ENCODE measurements at places on chromosomes 2 and 18. TPM values are rescaled to one million over a fixed set of nuclear protein-coding genes. Genes with fewer than 3 reads are reported as not detected.

DNA sequence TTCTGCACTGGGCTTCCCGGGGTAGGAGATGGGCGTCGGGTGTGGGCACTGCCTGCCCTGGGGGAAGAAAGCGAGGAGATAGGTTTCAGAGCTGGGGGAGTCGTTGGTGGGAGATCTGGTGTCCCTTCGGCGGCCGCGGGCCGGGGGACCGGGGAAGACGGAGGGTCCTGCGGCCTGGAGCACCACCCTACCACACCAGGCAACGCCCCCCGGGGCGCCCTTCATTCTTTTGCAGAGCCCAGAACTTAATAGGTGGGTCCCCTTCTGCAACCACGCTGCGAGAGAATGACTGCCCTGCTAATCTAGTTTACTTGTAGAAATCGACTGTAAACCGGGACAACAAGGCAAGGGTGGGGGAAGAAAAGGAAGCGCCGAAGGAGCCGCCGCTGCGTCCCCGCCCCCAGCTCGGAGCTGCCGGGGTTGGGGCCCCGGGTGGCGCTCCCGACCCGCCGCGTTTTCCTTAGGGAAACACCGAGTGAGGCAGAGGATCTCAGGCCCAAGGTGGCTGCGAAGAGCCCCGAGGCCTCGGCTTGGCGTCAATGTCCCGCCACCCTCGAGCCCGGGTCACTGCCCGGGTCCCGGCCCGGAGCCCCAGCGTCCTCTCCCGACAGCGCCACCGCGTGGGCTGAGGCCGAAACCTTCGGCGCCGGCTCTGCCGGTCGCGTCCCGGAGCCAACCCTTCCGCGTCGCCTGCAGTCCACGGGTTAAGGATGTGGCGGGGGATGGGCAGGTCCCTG lies 5.4 kb upstream of the SATB2 start:
- H3K4me3 ChIP-seq: peak overlapping the region; percentile 85
- H3K36me3 ChIP-seq: no peaks in the 10 kb centered on the region
- H3K27me3 ChIP-seq: peaks cover 44% of the 10 kb centered on the region
- peaks cover 11% of the 10 kb centered on the region for H3K4me1 ChIP-seq

Gene VWC2L
- 0.15 TPM for total RNA-seq

Gene TMEM178A
- total RNA-seq: 12.5 TPM

Gene ERCC3
- total RNA-seq: 54.0 TPM

DNA sequence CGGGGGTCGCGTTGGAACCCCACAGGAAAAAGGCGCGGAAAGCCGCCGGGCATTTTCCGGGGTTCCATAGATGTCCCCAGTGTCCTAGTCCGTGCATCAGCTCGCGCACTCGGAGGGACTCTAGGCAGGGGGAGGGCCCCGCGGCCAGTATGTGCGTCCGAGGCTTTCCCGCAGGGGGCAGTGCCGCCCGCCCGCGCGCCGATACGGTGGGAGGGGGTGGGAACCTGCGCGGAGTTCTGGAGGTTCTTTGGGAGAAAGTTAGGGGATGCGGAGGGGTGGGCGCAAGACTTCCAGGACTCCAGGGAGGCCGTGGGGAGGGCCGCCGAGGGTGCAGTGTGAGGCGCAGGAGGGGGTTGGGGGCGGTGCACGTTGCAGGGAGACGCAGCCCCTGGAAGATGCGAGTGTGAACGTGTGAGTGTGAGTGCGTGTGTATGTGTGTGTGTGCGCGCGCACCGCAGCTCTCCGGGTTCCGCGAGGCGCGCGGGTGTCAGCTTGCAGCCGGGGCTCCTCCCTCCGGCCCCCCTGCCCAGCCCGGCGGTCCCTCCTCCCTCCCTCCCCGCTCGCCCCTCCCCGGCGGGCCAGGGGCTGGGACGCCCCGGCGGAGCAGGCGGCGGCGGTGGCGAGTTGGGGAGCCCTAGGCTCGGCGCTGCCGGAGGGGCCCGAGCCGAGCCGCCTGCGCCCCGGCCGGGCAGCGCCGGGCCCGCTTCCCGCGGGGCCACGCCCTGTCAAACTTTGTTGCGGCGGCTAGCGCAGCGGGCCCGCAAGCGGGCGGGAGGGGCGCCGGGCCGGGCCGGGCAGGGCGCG lies at the start of gene TCF7L1:
TSS of gene TCF7L1 (plus strand) at position 559 of the 804 bp plus-strand sequence. CDS start 293 bp downstream, outside the sequence.
- no peak within 1 kb of the TSS for H3K27ac ChIP-seq
- peaks cover 11% of the 10 kb centered on the region for H3K4me1 ChIP-seq
- DNase-seq: peak; percentile 89
- H3K27me3 ChIP-seq: peaks cover 1% of the 10 kb centered on the region

- peaks cover 5% of the 10 kb centered on the region for H3K36me3 ChIP-seq
- peak overlapping the region; percentile 13 for H3K4me3 ChIP-seq
- DNase-seq: peak; percentile 75
- peaks cover 28% of the 10 kb centered on the region for H3K4me1 ChIP-seq
- H3K27me3 ChIP-seq: peaks cover 7% of the 10 kb centered on the region
Measured at GRCh38 chr18:10041180-10041579, 127.4 kb downstream of the VAPA start.

Gene OLA1
- 96.2 TPM for total RNA-seq

Gene CD302
- total RNA-seq: not detected

- DNase-seq: no peak
- H3K4me1 ChIP-seq: no peaks in the 10 kb centered on the region
- no peak overlapping the region for H3K27ac ChIP-seq
- H3K36me3 ChIP-seq: no peaks in the 10 kb centered on the region
- H3K27me3 ChIP-seq: no peaks in the 10 kb centered on the region
- no peak overlapping the region for H3K4me3 ChIP-seq
Measured at GRCh38 chr2:102437122-102437521, 14.2 kb downstream of the IL18RAP start.

- DNase-seq: no peak
- no peaks in the 10 kb centered on the region for H3K27me3 ChIP-seq
- H3K36me3 ChIP-seq: no peaks in the 10 kb centered on the region
- H3K27ac ChIP-seq: no peak overlapping the region
Measured at GRCh38 chr2:197944416-197945096, 140.2 kb downstream of the PLCL1 start.

Gene CROCC2
- total RNA-seq: not detected

GRCh38 chr2:3424171-3424795 lies 44.8 kb downstream of the TRAPPC12 start:
- H3K4me1 ChIP-seq: peaks cover 24% of the 10 kb centered on the region
- peaks cover 5% of the 10 kb centered on the region for H3K36me3 ChIP-seq
- no peak for DNase-seq
- no peak overlapping the region for H3K4me3 ChIP-seq
